AG04450 (cell line): ENCODE measurements at places on chromosomes 2 and 18.

- no peak for DNase-seq
Measured at GRCh38 chr18:30544141-30544540, 498.4 kb downstream of the DSC3 start.

GRCh38 chr2:135099802-135100483 lies 47.9 kb downstream of the RAB3GAP1 start:
- no peak for DNase-seq

DNA sequence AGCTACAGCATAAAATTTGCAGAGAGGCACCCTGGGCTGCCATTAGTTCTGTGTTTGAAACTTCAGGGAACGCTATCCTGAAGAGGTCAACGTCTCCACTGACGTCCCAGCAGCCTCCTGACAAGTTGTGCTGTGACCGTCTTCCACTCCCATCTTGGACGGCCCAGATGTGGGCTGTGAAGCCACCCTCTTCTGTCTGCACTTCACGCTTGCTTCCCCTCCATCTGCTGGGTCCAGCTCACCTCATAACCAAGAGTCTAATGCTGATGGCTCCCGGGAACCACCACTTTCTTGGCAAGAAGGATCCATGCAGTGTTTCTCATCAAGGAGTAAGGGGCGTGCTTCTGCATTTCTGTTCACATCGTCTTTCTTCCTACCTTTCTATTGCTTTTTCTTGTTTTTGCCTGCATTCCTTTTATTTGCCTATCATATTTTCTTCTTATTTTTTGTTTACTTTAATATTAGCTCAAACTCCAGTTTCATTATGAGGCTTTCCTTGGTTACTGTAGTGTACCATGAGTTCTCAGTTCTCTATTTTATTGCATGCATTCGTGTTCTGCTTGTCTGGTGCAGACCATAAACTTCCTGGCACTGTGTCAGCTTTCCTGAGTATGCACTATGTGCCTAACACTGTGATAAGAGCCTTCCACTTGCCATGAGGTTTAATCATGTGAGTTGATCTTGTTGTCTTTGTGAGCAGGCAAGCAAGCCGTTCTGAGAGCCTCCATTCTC lies 631.8 kb upstream of the RAB6C start:
- no peak for DNase-seq

GRCh38 chr2:240135706-240136012 lies 446 bp downstream of the COPS9 start:
- no peak for DNase-seq

DNA sequence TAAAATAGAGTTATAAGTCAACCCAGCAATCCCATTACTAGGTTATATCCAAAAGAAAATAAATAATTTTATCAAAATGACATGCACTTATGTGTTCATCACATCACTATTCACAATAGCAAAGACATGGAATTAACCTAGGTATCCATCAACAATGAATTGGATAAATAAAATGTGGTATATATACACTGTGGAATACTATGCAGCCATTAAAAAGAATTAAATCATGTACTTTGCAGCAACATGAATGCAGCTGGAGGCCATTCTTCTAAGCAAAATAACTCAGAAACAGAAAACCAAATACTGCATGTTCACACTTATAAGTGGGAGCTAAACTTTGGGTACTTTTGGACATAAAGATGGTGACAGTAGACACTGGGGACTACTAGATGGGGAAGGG lies 626.0 kb downstream of the ADCYAP1 start:
- DNase-seq = no peak

- peak; percentile 52 for DNase-seq
Measured at GRCh38 chr2:230011617-230012016, 57.1 kb downstream of the SLC16A14 start.

- DNase-seq = no peak
Measured at GRCh38 chr2:100964681-100965169, 37.4 kb upstream of the RPL31 start.

- no peak for DNase-seq
Measured at GRCh38 chr2:85669549-85669948, 1.6 kb upstream of the SFTPB start.

GRCh38 chr2:12317814-12318426 lies 398.8 kb upstream of the TRIB2 start:
- peak; percentile 73 for DNase-seq

- DNase-seq = no peak
Measured at GRCh38 chr18:26357960-26358359, 131.7 kb downstream of the TAF4B start.

DNA sequence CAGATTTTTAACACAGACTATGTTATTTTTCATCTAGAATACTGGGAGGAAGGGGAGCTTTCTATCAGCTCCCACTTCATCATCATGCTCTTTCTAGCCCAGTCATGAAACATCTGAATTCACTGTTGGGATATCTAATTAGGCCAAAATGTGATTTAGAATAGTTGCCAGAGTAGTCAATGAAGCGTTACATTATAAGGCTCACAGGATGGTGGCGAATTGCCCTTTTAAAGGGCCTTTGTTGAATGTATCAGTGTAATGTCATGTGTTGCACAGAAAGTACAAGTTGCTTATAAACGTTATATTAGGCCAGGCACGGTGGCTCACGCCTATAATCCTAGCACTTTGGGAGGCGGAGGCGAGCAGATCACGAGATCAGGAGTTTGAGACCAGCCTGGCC lies 45.6 kb downstream of the PDE1A start:
- DNase-seq = no peak

- no peak for DNase-seq
Measured at GRCh38 chr2:31762085-31762484, 181.3 kb upstream of the SRD5A2 start.

DNA sequence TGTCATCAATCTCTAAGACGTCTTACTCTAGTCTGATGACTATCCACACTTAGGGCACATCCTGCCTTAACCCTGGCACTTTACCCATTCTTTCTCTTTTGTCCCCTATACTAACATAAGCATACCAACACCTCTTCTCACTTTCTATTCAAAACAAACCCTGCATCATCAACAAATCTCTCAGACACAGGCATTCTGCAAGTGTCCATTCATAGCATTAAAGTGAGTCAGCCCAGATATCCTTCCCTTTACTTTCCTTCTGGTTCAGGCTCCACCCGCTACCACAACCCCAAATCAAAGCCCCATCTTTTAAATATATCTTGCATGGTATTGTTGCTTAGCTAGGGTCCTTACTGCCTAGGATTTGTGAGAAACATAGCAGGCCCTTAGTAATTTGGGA lies 3.8 kb downstream of the GRB14 start:
- no peak for DNase-seq

DNA sequence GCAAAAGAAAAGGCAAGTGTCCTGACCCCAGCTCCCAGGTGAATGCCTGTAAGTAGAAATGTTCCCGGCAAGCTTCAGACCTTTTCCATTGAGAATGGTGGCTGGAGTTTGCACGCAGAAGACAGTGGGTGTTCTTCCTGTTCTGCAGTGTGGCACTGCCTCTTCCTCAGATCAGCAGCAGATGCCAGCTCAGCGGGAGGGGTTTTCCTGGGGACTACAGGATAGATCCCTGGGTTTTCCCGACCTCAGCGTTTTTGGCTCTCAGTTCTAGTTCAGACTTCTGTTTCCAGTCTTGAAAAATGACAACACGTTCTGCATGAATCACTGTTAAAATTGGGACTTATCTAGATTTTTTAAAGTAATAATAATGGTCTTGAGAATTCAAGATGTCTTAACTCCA lies 39.2 kb downstream of the GRHL1 start:
- no peak for DNase-seq

GRCh38 chr18:34221971-34222306 lies 2.8 kb downstream of the NOL4 start:
- DNase-seq = no peak

- no peak for DNase-seq
Measured at GRCh38 chr2:71240794-71241193, 13.9 kb upstream of the PAIP2B start.

DNA sequence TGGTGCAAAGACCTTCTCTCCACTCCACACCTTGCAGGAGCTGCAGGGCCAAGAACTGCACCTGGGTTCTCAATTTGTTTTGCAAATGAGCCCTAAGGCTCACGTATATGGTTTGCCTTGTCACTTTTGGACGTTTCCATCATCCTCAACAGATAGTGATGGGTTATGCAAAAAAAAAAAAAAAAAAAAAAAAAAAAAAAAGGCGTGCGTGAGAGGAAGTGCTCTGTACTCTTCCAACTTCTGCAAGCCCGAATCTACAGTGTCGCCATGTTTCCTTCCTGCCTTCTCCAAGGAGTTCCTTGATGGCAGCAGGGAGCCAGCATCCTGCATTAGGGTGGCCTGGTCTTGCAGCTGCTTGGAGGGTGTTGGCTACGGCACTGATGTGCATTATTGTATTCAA lies 4.0 kb upstream of the INHBB start:
- no peak for DNase-seq

DNA sequence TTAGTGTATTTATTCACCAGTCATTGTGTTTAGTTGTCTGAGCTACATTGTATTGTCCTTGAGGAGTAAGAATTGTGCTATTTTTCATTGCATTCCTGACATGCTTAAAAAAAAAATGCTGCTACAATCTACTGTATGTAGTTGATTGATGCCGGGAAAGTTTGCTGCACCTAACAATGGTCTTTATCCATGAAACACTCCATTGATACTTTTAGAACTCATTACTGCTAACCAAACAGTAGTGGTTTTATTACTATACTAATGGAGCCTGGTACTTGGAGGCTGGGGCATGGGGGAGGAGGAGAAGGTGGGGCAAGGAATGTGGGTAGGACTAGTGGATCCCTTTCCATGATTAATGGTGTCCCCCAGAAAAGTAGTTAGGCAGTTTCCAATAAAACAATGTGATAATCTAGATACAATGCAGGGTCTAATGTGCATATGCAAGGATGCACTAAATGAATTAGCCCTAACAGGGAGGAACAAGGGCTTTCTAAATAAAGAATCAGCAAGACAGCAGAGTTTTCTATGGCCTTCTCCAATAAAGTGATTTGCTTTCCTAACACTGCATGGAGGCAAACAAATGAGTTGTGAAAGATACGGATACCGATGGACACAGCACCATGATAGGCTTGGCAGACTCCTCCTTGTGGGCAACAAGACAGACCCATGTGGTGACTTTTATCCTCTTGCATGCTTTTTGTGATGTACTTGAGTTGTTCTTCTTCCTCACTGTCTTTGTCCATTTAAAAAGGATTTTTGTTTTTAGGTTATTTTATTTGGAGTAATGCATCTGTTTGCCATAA lies 78.5 kb downstream of the FMNL2 start:
- no peak for DNase-seq

- DNase-seq = peak; percentile 77
Measured at GRCh38 chr2:171595896-171596295, 73.6 kb downstream of the CYBRD1 start.
